ENCODE measurements at places on chromosomes 7 and 10.

DNA sequence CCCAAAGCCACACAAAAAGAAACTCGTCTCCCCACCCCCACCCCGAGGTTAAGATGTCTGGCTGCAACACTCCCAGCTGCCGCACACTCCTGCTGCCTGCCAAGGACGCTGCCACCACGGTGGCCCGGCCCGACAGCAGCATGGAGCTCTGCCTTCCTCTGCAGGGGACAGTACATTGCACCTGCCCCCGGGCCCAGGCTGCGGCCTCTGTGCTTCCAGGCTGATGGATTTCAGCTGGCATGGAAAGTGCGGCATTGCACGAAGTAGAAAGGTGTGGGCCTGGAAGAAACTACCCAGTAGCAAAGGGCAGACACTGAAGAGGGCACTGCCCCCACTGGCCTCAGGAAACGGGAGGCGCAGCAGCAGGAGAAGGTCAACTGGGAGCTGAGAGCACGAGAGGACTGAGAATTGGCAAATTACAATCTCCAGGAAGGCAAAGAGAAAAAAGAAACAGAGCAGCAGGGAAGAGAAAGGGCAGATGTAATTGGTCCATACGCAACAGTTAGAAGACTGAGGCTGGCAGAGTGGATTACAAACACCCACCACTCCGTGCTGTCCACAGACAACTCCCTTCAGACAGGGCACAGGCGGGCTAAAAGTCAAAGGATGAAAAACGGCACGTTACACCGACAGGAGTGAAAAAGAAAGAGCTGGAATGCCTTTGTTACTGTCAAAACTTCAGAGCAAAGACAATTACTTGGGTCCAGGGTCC, 117.1 kb upstream of the DIP2C start:
- no peak for DNase-seq

GRCh38 chr7:49563693-49564378, 209.6 kb upstream of the VWC2 start:
- DNase-seq = no peak

DNA sequence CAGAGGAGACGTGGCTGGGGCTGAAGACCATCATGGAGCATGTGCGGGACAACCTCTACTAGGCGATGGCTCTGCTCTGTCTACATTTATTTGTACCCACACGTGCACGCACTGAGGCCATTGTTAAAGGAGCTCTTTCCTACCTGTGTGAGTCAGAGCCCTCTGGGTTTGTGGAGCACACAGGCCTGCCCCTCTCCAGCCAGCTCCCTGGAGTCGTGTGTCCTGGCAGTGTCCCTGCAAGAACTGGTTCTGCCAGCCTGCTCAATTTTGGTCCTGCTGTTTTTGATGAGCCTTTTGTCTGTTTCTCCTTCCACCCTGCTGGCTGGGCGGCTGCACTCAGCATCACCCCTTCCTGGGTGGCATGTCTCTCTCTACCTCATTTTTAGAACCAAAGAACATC, 22.0 kb upstream of the CPA5 start:
- DNase-seq = no peak

GRCh38 chr10:133394064-133394663, at the start of gene MTG1:
TSS of gene MTG1 (plus strand) at chr10:133394157. CDS start at chr10:133394221, 64 bp downstream.
- DNase-seq = peak; percentile 97

- DNase-seq = no peak
Observed at GRCh38 chr10:86393862-86394455, 27.4 kb upstream of the GRID1 start.

DNA sequence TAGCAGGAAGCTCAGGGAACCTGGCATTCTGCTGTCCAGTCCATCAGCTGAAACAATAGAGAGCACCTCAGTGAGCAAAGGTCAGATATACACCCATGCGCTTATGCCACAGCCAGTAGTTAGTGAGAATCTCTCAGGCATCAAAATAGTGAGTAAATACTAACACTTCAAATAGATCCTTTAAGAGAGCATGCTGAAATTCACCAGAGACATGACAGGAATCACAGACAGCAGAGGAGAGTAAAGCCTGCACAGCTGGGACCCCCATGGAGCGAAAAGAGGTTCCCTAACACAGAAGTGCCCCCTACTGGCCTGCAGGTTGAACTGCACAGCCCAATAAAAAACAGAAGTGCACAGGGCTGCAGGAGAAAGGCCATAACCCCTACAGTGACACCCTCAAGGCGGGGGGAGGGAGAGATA, 57.6 kb upstream of the ANTXRL start:
- peak; percentile 20 for DNase-seq

DNA sequence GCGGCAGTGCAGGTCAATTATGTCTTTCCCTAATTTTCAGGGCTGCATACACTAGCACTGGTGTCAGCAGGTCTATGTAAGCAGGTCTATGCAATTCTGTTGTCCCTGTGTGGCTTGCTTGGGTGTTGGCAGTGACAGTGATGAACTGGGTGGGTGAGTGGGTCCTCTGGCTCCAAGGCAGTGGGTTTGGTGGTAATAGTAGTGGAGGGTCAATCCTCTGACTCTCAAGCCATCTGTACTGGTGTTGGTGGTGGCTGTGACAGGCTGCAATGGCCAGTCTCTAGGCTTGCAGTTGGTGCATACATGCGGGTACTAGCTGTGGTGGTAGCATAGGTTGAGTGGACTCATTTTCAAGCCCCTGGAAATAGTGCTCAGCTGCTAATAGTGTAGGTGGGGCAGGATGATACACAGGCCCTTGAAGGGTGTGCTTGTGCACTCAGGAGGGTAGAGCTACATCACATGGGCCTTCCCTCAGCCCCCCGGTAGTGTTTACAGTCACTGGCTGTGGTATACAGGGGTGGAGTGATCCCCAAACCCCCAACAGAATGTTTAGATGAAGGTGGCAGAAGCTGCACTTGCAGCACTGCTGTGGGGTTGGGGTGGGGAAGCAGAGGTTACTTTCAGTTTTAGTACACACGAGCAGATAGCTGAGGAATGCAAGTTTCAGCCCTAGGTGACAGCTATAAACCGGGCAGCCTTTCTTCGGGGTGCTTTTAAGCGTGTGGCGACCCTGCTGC, 331.3 kb downstream of the PCDH15 start:
- DNase-seq = no peak

GRCh38 chr7:11620406-11621253, 211.4 kb downstream of the THSD7A start:
- no peak for DNase-seq

GRCh38 chr7:1397491-1398327, 61.6 kb downstream of the MICALL2 start:
- no peak for DNase-seq

DNA sequence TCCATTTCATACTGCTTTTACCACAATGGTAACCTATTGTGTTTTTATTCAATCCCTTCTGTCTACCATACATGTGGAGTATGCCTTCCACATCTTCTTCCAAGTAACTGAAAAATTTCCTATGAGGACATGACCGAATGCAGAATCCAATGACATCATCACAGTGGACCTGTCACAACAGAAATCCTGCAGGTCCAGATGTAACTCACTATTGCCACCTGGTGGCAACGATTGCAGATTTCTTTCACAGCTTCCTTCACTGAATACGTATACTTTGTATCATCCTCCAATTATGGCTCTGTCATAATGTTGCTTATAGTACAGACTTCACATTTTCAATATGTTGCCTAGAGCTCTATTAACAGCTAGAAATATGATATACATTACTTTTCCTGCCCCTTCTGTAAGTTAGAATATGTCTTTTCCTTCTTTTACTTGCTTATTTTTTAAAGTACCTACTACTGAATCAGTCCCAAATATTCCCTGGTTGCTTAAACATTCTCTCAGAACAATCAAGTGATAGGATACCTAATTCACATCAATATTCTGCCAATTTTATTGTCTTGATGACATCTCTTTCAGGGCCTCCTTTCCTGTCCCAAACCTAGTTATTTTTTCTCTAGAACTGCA, 45.4 kb downstream of the SLC13A1 start:
- DNase-seq = peak; percentile 65

DNA sequence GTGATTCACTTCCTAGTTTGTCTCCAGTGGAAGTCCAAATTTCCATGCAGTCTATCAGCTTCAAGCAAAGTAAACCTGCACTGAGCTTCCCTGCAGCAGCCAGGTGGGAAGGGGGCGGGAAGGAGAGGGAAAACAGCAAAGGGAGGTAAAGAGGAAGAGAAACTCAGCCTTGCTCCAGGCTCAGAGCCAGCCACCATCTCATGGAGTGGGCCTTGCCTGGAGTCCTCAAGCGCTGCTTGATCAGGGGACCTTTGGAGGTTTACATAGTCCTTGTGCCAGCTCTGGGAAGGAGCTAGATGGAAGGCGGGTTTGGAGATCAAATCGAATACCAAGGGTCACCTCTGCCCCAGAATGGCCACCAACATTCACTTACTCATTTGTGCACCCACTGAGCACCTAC, 7.4 kb downstream of the CRTAC1 start:
- no peak for DNase-seq
